Globus pallidus (tissue), 1 donor: ENCODE measurements at places on chromosomes 2 and 18.

DNA sequence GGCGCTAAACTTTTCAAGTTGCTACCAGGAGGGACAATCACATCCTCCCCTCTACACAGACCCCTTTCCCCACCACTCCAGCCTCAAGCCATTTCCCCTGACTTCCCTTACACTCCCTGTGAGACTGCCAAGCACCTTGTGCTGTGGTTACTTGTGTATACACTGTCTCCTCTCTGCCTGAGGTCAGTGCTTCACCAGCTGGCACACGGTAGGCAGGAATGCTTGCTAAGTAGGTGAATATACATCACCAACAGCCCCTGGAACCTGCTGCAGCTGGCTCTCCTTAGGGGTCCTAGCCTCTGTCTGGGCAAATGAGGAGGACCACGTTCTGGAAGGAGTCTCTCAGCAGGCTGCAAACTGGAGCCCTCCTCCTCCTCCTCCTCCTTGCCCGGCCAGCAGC is 38.3 kb upstream of the ACAA2 start:
- no peak for DNase-seq

- peak; percentile 51 for DNase-seq
Observed at GRCh38 chr2:159101755-159102489, 133.5 kb downstream of the TANC1 start.

DNA sequence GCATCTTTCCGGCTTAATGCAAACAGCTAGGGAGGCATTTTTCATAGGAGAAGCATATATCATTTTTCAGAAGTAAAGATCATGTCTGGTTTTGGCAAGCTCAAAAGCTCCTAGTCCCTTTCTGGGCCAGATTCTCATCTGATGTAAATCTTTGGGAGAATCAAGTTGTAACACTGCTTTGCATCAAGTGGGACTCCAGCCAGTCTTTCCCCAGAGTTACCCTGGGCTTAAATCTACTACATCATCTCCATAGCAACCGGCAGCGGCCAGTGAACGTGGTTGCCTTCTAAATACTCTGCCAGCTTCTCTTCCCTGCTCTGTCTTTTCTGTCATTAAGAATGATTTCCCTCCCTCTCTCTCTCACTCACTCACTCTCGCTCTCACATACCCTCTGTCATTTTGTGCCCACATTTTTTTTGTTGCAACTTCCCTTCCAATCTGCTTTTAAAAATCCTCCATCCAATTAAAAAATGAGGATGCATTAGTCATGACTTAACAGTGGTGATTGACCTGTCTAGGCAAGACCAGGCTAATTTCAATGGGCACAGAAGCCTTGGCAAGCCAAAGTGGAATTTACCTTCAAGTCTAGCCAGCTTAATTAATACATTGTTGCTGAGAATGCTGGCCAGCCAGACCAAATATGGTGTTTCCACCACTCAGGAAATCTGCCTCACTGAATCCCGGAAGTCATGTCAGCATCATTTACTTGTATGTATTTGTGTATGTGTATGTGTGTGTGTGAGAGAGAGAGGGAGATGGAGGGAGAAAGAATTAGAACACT is 93.0 kb downstream of the NRP2 start:
- no peak for DNase-seq

- DNase-seq = no peak
Observed at GRCh38 chr2:176107731-176108181, 676 bp downstream of the HOXD11 start.

DNA sequence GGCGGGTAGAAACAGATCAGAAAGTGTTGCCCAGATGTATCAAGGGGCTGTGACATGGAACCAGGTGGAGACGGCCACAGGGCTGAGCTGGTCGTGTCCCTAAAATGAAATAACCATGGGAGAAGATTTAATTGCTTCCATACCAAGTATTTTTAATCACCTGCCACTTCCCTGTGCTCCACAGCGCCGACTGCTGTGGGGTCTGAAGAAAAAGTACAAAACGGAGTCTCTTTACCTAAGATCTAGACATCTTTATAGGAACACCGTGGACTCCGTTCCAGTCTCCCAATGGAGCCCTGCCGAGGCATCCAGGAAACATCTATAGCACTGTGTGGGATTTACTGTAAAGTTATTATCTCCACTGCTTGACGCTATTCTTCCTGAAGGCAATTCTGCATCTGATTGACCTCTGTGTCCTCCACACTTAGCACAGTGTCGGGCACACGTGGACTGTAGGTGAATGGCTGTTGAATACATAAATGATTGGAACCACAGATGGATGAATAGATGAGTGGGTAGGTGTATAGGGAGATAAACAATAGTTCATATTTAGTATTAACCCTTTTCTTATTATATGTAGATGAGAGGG is 21.6 kb upstream of the GYPC start:
- no peak for DNase-seq

DNA sequence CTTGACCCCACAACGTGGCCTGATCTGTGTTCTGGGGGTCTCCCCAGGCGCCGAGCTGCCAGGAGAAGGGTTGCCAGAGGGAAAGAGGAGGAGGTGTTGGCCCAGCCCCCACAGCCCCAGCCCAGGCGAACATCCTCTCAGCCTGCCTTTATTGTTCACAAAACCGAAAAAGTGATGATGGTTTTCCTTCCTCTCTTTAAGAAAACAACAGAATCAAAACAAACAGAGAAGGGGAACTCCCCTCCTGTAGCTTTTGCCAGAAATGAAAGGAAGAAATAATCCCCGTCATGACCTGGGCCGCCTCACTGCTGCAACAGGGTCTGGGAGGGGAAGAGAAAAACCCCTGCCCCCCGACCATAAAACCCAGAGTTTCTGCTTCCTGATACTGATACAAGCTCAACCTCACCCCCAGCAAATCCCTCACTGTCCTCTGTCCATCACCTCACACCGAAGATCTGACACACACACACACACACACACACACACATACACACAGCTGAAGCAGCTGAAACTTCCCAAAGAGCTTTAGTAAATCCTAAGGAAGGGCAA is 52.0 kb downstream of the ZFP36L2 start:
- peak; percentile 63 for DNase-seq

- no peak for DNase-seq
Observed at GRCh38 chr18:7548721-7549120, 18.4 kb upstream of the PTPRM start.

DNA sequence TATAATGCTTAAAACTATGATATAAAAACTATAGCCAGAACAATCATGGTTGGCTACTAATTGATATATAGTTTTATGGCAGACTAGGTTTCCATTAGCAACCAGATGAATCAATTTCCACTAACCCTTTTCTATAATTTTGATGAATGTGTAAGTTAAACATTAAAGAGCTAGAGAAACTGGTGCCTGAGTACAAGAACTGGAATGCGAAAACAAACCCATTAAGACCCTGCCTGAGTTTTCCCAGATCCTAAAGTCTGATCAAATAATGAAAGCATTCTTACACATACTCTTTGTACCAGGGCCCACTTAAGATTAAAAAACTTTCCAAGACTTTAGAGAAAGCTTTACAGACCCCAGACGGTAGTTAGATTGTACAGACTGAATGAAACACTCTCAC is 21.3 kb downstream of the MRPL19 start:
- no peak for DNase-seq

DNA sequence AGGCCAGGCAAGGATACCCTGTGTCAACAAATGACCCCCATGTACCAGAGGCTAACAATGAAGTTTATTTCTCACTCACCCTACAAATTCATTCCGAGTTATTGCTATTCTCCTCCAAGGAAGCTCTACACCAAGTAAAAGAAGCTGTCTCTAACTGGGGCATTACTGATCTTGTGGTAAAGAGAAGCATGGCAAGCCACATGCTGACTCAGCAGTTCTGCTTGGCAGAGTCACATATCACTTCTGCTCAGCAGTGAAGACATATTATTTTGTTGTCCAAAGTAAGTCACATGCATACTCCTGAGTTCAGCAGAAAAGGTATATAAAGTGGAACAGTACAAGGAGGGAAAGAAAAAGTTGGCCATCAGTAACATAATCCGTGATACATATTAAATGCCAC is 315.8 kb downstream of the GULP1 start:
- DNase-seq = no peak

DNA sequence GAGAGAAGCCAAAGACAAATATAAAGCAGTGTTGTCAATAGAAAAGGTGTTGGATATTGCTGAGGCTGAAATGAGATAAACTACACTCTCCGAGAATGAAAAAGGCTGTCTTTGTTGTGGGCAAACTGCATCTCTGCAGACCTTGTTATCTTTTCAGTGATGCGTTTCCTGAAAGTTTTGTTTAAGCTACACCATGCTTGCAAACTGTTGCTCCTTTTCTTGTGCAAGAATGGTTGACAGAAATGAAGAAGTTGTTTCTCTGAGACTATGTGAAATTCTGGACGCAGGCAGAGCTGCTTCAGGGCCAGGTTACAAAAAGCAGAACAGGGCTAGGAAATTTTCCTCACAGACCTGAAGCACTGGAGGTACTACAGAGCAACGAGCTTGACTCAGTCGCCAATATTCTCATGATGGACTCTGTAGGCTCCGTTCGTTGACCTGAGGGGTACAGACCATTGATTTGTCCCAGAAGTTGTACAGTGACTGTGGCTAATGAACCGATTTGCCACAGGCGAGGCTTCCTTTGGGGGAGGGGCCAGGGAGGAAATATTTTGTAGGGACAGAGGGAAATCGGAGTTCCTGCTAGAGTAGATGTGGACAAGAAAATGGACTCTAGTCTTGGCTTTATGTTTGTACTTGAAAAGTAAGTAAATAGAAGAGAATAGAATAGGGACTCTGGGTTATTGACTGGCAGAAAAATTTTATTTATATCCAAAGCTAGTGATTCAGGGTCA is 3.5 kb upstream of the ATL2 start:
- DNase-seq = no peak

GRCh38 chr18:13809043-13809430 is 14.9 kb upstream of the MC5R start:
- DNase-seq = no peak

DNA sequence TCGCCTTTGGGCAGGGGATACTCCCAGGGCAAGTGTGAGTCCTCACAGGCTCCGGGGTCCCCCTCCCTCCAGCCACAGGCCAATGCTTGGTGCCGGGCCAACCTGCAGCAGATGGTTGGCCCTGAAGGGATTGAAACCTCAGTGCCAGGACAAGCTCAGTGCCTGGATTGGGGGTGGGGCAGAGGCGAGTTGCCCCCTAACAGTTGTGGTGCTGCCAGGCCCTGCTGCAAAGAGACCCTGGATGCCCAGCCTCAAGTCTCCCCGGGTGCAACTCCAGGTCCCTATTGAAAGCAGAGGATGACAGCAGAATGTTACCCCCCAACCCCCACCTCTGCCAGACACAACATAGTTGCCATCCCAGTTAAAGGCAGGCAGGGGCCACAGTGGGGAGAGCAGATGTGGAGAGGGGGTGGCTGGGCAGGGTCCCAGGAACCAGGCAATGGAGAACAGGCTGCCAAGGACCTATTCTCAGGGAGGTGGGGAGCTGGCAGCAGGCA is 9.5 kb upstream of the RNF103 start:
- peak; percentile 56 for DNase-seq

DNA sequence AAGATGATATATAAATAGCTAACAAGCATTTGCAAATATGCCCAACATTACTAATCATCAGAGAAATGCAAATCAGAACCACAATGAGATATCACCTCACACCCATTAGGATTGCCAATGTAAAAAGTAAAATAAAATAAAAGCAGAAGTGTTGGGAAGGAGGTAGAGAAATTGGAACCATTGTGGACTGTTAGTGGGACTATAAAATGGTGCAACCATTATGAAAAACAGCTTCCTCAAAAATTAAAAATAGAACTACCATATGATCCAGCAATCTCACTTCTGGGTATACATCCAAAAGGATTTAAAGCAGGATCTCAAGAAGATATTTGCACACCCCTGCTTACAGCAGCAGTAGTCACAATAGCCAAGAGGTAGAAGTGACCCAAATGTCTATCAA is 99.8 kb upstream of the DAPL1 start:
- no peak for DNase-seq

DNA sequence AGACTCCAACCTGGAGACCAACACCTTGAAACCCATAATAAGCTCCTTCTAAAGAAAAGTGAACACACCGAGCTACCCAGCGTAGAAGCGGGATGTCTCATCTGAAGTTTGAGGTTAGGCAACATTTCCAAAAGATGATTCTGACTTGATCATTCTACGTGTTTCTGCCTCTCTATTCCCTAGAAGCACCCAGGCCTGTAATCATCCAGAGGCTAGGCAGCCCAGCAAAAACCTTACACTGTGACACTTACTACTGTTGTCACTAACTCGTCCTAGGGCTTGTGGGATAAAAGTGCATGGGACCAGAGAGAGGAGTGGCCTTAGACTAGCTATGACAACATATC is 1.4 kb downstream of the ZBTB14 start:
- no peak for DNase-seq

DNA sequence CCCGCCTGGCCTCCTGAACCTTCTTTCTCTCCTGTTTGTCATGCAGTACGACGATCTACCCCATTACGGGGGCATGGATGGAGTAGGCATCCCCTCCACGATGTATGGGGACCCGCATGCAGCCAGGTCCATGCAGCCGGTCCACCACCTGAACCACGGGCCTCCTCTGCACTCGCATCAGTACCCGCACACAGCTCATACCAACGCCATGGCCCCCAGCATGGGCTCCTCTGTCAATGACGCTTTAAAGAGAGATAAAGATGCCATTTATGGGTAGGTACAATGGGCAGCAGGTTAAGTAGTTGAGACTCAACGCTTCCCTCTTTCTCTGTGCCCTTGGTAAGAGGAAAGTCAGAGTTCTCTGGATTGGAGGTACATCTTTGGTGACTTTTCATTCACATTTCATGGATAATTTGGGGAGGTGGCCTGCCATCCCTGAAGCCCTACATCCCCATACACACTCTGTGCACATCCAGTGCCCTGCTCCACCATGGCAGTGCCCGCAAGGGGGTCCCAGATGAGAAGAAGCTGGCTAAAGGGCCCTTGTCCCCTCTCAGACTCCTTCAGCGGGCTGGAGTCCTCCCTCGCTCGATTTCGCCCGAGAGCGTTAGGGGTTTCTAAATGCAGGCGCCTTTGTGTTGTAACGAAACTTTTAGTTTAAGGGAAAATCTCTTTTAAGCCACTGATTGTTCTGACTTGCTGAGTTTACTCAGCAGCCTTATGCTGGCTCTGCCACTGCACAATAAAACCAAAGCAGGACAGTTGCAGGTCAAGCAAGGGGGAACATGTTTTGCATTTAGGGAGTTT is 3.0 kb downstream of the MEIS1 start:
- DNase-seq = peak; percentile 67

DNA sequence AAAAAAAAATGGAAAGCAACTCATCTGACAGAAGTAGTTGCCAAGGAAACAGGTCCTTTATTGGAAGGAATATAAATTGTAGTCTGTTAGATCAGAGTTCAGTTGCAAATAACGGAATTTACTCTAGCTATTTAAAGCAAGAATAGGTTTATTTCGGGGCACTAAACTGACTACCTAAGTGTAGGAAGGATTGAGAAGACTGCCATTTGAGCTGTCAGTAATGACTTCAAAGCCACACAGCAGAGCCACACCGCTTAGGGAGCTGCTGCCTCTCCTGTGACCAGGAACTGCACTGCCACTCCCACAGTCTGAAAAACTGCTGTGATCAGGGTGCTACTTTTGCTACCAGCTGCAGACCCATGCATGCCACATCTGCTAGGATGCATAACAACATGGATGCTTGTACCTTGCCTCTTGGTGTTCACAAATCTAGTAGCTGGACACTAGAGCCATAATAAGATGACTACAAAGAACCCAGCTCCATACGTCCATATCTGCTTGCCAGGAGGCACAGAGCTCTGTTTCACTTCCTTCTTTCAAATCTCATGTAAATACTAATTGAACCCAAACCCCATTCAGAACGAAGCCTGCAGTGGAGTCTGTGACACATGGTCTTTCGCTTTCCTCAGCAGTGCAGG is 2.2 kb downstream of the DSG2 start:
- no peak for DNase-seq

GRCh38 chr2:12180031-12180430 is 433.6 kb downstream of the LPIN1 start:
- DNase-seq = no peak

- no peak for DNase-seq
Observed at GRCh38 chr2:201234663-201235135, 25.6 kb upstream of the CASP8 start.
